ENCODE measurements at places on chromosomes 7 and 10. TPM values are rescaled to one million over a fixed set of nuclear protein-coding genes. Genes with fewer than 3 reads are reported as not detected.

GRCh38 chr10:129419397-129419796, 47.6 kb upstream of the MGMT start:
- no peak for DNase-seq

- no peak for DNase-seq
Observed at GRCh38 chr7:45082831-45083331, 5.9 kb downstream of the NACAD start.

DNA sequence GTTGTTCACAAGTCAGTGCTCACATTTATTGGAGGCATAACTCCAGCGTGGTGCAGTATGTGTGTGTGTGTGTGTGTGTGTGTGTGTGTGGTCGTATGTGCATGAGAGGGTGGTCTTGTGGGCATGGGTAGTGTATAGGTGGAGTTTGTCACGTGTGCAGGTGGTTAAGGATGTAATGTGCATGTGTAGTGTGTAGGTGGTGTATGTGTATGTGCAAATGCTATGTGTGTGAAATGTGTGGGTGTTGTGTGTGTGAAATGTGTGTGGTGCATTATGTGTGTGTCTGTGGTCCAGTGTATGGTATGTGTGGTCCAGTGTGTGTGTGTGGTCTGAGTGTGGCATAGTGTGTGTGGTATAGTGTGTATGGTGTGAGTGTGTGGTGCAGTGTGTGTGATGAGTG, 30.3 kb upstream of the PODXL start:
- no peak for DNase-seq

The ZNF37A gene
- total RNA-seq = 40.1 TPM

DNA sequence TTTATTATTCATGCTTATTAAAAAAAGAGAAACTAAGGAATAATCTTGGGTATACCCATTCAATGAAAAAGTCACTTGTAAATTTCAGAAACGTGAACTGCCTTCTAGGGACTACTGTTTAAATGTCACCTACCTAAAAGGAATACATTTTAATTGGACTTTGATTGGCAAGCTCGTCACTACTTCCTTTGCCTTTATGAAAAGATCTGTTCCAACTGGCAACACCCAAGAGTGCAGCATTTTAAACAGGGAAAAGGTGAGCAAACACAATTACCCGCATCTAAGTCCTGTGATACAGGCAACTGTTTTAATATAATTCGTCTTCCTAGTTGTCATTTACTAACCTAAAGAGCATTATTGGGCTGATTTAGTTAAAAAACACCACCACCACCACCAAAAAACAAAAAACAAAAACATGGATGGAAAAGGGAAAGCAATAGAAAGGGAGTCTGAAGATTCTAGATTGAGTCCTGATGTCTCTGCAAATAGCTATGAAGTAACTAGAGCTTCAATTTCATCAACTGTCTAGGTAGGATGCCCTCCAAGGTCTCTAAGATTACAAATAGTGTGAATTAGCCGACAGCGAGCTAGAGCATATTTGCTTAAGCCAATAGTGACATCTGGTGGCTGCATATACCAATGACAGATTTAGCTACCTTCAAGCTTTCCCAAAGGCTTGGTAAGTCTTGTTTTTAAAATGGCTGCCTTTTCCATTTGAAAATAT, 33.8 kb upstream of the ICA1 start:
- peak; percentile 69 for DNase-seq

- no peak for DNase-seq
Observed at GRCh38 chr7:28954471-28954870, 3.7 kb downstream of the TRIL start.

The TAS2R41 gene
- not detected for total RNA-seq

DNA sequence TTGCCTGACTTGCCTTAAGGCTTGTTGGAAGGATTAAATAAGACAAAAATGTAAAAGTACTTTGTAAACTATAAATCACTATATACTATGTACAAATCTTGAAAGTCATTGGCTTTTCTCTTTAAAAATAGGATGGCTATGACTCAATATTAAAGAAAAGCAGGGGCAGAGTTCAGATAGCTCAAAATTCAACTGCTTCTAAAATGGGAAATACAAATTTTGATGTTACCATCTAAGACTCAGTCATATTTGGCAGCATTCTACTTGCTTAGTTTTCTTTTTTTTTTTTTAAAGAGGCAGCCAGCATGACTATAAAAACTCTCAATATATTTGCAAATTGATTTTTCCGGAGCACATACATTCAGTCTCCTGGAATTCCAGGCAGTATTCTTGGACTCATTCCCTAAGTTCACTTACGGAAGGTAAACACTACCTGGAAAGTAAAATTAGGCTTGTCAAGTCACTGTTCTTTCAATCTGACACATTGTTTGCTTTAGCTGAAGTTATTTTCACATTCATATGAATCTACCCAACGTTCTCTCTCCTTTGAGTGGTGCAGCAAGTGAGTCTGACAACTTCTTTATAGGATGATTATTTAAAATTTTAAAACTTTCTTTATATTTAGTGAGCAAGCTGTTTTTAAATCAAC, 133.8 kb upstream of the CCDC6 start:
- DNase-seq = no peak

- DNase-seq = no peak
Observed at GRCh38 chr7:41817386-41817785, 114.5 kb upstream of the INHBA start.

The MSMB gene
- not detected for total RNA-seq

- DNase-seq = no peak
Observed at GRCh38 chr7:123571684-123572083, 14.1 kb upstream of the NDUFA5 start.

- no peak for DNase-seq
Observed at GRCh38 chr7:16055263-16055976, 365.9 kb downstream of the CRPPA start.

DNA sequence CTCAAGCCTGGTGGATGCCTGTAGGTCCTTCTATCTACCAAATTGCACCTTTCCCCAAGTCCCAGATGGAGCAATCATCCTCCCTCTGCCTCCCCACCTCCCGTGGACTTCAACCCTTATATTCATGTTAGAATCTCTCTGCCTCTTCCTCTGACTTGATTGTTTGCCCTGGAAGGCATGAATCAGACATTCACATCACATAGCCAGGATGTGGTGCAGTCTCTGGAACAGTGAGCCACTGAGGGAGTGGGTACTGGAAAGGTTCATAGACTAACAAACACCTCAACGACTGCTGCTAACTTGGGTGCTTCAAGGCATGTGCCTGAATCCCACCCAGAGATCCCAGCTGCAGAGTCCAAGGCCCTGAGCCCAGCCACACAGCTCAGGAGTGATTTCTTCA, 494.0 kb downstream of the TNS3 start:
- no peak for DNase-seq

DNA sequence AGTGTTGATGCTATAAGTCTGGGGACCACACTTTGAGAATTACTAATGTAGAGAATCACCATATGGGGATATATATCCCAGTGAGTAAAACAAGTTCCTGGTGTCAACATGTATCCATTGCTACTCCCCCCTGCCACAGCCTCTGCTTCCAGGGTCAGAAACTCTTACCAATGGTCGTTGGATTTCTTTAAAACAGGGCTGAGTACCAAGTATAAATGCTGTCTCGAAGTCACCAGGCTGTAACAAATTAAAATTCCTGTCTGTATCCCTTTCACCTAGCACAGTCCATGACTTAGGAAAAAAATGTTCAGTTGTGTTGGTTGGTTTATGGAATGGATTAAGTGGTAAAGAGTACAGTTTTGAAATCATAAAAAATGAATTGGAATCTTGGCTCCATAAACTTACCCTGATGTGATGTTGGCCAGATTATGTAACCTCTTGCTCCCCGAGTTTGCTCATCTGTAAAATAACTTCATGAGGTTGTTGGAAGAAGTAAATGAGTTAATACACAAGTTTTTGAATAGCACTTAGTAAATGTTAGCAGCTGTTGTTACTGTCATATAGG, 364.0 kb upstream of the LRGUK start:
- DNase-seq = no peak

The HKDC1 gene
- not detected for total RNA-seq
